ENCODE measurements at places on chromosomes 13 and 19.

DNA sequence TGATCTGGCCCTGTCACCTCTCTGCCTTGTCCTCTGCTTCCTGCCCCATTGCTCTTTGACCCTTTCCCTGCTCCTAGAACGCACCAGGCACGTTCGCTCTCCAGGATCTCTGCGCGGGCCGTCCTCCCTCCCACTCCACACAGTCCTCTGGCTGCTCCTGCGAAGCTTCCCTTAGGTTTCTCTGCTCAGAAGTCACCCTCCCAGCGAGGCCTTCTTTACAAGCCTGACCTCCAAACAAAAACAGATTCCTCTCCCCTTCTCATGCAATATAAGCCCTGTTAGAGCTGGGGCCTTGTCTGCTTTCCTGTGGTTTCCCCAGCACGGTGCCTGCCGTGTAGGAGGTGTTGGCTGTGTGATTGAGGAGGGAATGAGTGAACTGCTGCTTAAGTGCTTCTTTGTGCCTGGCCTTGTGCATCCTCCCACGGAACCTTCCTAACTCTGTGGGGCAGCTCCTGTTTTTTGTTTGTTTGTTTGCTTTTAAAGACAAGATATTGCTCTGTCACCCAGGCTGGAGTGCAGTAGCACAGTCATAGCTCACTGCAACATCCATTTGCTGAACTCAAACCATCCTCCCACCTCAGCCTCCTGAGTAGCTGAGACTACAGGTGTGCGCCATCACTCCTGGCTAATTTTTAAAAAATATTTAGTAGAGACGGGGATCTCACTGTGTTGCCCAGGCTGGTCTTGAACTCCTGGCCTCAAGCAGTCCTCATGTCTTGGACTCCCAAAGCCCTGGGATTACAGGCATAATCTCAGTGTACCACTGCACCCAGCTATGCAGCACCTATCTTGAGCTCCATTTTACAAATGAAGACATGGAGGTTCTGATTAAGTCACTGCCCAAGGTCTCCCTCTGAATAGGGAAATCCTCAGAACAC, 82.0 kb downstream of the SIPA1L3 start:
- no peak for DNase-seq

DNA sequence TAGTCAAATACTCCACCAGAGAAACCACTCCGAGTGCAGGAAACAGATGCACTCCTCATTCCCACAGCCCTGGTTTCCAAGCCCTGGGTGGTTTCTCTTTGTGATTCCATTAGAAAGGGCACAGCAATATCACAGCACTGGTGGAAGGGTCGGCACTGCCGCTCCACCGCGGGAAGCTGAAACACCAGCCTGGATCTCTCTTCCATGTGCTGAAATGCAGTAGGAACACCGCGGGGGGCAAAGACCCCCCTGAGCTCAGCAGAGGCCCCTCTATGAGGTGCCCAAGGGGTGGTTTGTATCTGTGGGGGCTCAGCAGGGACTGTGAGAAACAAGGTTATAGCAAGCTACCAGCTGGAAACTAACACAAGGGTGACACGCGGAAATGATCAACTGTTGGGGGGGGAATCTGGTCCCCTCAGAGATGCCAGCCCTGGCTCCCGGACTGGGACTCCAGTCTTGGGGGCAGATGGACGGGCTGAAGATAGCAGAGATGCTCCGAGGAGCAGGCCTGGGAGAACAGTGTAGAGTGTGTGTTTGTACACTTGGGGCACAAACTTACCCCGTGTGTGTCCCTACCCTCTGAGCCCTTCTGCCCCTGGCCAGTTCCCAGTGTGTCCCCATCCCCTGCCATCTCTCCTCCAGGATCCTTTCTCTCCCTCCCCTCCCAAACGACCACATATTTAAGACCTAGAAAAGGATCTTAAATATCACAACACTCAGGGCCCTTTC, 1.8 kb downstream of the ZFR2 start:
- no peak for DNase-seq

DNA sequence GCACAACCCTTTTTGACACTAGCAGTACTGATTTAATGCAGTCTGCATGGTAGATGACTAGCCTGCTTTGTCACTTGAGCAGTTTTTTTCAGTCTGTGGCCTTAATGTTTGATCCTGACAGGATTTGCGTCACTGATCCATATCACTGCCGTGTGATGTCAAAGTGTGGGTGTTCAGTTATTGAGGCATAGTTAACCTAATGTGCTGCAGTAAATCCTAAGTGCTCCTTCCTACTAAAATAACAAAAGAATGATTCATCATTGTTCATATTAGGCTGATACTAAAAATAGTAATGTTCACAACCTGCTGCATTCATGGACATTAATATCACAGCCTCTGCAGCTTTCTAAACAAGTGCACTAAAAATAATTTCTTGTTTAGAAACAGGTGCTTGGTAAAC, 121.9 kb upstream of the MLNR start:
- DNase-seq: no peak

- no peak for DNase-seq
Observed at GRCh38 chr13:37960427-37960826, 90.9 kb upstream of the TRPC4 start.

DNA sequence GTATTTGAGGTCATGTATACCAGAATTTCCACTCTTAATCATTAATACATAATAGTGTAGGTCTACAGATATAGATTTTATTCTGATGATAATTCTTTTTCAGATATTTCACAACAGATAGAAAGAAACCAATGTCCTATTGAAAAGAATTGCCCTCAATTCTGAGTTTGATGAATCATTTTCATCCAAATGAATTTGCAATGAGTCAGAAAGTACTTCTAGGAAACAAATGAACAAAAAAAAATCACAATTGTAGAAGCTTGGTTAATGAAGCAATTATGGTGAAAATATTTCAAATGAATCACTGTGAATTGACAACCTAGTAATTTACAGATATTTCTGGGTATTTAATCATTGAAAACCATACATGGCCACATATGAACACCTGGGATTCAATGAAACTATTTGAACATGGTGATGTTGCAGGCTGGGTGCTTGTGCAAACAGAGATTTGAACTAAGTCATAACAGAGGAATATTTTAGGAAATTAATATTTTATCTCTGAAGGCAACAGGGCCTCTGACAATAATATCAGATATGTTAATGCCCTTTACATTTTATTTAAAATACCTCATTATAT, 360.9 kb downstream of the SLITRK5 start:
- DNase-seq: no peak

GRCh38 chr13:43787518-43787891, 733 bp upstream of the ENOX1 start:
- no peak for DNase-seq

All from CD4-positive, alpha-beta T cell treated with Interleukin-15 for 1 hour (primary cell).